ENCODE measurements at places on chromosomes 11 and 22.

GRCh38 chr11:61715867-61716266 is 35.7 kb downstream of the DAGLA start:
- DNase-seq: no peak

DNA sequence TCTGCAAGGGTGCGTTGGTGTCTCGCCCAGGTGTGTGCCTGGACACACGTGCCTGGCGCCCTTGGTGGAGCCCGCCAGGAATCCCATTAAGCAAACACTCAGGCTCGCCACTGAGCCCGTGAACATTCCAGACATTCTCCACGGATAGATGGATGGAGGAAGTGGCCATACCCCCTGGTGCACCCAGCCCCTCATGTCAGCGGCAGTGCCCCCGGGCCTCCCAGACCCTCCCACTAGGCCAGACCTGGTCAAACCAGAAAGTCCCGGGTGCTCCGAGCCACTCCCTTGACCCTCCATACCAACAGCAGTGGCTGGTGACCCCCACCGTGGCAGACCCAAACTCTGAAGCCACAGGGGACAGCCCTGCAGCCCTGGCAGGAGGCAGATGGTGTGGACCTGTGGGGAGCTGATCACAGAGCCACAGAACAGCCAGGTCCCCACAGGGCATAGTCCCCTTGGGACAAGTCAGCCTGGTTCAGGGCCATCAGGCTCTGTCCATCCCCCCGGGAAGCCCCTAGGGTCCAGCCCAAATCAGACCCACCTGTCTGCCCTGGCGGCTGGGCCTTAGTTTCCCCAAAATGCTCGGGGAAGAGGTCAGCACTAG is 1.9 kb downstream of the EPS8L2 start:
- no peak for DNase-seq

DNA sequence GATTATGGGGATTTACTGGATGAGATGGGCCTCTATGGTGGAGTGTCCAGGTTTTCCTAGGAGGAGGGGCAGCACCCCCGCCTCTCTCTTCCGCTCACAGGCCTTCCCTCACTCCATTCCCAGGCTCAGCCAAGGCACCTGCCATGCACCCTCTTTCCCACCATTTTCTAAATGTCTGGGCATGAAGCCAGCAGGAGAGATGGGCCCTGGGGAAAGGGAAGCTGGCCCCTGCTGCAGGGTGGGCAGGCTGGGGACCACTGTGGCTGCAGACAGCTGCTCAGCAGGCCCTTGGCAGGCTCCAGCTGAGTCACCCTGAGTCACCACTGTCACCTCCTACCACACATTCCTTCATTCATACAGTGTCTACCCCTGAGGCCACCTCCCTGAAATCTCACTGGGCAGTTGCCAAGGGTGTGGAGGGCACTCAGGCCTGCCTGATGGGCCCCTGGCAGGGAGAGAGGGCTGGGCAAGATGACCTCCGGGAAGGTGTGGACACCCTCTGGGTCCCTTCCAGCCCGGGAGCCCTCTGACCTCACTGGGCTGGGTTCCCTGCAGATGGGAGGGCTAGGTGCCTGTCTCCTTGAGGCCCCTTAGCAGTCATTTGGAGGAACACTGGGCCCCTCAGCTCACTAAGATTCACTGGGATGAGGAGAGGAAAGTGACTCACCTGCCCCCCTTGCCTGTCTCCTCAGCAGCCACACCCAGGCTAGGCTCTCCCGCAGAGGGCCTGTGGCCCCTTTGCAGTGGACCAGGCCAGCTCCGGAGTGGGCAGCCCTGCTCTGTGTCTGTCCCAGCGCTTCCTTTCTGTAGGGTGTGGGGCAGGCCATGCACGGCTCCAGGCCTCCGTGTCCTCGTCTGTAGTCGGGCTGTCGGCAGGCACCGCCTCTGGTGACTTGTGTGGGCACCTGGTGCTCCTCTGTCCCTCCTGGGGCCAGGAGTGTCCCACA is 7.8 kb downstream of the MYEOV start:
- DNase-seq: no peak

GRCh38 chr11:92837595-92837994 is 131.9 kb upstream of the MTNR1B start:
- DNase-seq: peak; percentile 71

DNA sequence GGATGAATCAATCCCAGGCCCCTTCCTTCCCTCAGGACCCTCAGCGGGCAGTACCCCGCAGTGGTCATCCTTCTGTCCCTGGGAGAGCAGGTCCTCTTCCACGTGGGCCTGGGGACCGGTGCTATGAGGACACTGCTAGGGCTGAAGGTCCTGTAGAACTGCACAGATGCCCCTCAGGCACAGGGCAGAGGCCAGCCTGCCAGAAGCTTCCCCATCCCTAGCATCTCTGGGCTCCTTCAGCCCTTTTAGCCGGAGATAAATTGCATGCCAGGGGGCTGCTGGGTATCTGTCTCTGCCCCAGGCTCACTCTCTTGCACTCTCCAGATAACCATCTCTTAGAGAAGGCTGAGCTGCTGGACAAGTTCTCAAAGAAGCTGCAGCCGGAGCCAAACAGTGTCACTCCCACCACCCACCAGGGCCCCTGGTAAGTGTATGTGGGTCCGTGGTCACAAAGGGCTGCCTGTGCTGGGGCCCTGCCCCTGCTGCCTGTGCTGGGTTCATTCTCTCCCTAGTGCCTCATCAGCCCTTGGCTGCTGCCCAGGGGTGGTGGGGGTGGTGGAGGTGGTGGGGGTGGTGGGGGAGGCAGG is 2.3 kb downstream of the ATG16L2 start:
- no peak for DNase-seq

GRCh38 chr11:72239313-72239848 is 4.6 kb downstream of the PHOX2A start:
- peak; percentile 60 for DNase-seq

DNA sequence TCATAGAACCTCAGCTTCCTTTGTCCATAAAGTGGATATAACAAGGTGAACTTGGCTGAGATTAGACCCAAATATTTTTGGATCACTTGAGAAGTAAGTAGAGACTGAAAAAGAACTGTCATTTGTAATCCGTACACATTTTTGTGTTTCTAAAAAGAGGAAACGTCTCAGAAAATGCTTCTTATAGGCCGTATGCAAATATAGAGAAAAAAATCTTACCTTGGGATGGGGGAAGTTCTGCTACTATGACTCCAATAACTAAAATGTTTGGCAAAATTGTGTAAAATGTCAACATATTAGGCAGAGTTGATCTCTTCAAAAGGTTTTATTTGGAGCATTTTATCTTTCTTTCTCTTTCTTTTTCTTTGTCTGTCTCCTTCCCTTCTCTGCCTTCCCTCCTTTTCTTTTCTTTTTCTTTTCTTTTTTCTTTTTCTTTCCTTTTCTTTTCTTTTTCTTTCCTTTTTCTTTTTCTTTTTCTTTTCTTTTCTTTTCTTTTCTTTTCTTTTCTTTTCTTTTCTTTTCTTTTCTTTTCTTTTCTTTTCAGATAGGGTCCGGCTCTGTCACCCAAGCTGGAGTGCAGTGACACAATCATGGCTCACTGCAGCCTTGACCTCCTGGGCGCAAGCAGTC is 48.2 kb downstream of the ADM start:
- DNase-seq: no peak

GRCh38 chr11:79043726-79044125 is 397.1 kb downstream of the TENM4 start:
- DNase-seq: peak; percentile 56

- DNase-seq: no peak
Measured at GRCh38 chr11:21285104-21285503, 615.7 kb downstream of the NELL1 start.

- peak; percentile 62 for DNase-seq
Measured at GRCh38 chr22:36332623-36333332, 55.0 kb downstream of the MYH9 start.
